Lower lobe of right lung (tissue), 2 donors: ENCODE measurements at places on chromosomes 12 and 14.

DNA sequence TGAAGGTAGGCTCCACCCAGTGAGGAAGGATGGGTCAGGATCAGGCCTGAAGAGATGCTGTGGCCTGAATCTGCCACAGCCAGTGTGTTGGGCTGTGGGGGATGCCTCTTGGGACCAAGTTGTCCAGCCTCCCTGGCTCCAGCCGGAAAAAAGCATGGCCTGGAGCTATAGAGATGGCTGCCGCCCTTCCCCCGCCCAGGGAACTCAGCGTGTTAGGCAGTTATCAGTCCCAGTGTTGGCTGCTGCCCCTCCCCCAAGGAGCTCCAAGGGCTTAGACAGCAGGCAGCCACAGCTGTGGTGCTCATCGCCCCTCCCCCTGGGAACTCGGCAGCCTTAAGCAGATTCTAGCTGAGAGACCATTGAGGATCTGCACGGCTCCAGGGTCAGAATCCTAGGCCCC, 158.0 kb downstream of the CAPZA3 start:
- DNase-seq: no peak

DNA sequence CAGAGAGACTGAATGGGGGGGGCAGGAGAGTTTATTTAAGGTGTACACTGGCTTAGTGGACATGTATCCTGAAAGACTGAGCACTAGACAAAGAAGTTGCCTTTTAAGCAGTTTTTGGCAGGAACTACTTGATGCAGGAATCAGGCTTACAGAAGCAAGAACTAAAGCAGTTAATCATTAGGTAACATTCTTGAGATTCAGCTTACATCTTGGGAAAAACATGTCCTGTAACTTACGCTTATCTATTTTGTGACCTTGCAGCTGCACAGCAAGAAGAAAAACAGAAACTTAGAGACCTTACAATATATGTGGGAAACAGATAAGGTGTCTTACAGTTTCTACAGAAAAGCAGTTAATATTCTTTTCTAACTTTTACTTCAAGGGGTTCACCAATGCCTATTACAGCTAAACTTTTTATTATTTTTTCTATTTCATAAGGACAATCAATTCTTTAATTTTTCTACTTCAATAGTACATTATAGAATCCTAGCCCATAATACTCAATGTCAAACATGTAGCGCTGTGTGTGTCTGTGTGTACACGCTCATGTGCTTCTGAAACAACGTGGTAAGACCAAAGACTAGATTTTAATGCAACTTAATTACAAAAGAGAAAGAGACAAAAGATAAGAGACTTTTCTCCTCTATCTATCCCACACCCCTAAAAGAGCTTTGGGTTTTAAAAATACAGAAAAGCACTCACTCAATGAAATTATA, 276.9 kb downstream of the PRKD1 start:
- no peak for DNase-seq

DNA sequence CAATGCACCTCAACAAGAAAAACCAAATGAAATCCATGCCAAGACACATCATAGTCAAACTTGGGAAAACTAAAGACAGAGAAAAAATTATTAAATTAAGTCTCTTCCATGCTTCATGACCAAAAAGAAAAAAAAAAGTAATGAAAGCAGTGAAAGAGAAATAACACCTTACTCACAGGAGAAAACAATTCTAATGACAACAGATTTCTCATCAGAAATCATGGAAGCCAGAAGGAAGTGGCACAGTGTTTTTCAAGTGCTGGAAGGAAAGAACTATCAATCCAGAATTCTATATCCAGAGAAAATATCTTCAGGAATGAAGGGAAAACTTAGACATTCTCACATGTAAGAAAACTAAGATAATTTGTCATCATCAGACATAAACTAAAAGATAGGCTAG, 71.1 kb upstream of the NUDT4 start:
- no peak for DNase-seq

GRCh38 chr12:112466835-112467234, 48.1 kb downstream of the PTPN11 start:
- DNase-seq: no peak
